ENCODE measurements at places on chromosomes 1 and 21.

DNA sequence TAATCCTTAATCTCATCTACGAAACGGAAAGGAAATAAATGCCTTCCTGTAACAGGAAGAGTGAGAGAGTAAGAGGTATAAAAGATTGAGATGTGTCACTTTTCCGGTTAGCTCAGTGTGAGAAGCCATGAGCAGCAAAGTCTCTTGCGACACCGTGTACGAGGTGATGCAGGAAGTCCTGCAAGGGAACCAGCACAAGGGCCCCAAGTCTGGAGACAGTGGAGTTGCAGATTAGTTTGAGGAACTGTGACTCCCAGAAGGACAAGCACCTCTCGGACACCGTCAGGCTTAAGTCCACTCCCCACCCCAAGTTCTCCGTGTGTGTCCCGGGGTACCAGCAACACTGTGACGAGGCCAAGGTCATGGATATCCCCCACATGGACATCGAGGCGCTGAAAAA, 592.3 kb upstream of the ADGRL2 start:
- no peak for DNase-seq

GRCh38 chr1:99598738-99599411, 47.0 kb upstream of the PALMD start:
- no peak for DNase-seq

DNA sequence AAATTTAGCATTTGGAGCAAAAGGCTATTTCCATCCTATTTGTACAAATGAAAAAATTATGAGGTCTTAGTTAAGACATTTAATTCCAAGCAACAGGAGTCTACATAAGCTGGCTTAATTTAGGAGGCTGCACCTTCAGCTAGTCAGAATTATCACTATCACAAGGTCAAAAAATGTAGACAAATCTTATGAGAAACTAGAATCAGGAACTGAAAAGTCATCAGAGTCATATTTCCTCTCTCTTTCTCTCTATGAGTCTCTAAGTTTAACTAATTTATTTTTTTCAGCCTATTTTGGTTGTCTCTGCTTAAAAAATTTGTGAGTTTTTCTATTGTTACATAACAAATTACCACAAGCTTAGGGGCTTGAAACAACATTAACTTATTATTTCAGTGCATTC, 807.1 kb upstream of the PRMT6 start:
- DNase-seq = no peak

- no peak for DNase-seq
These were observed 9.4 kb downstream of the C1orf116 start for GRCh38 chr1:207022996-207023679.

DNA sequence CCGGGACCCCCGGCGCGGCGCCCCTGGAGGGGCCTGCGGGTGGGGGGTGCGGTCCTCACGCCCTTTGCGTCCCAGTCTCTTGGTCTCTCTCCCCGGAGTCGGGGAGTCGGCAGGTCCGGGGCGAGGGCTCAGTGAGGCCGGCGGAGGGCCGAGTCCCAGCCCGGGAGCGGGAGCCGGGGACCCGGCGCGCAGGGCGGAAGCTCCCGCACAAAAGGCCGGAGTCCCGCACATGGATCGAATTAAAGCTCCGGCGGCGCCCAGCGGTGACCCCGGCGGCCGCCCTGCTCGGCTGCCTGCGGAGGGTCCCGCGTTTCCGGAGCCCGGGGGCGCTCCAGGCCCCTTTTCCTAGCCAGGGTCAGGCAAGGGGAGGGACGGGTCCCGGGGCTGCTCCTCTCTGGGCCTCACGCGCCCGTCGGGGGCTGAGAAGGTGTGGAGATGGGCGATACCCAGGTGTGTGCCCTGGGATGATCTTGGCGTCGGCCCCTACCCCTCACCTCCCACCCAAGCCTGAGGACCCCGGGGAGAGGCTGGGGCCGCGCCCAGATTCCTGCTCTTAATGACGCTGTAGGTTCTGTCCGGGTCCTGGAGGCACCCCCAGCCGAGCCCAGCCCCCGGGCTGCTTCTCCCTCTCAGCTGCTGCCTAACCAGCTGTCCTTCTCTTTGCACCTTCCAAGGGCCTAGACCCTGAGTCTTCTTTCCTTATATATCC, 512 bp downstream of the FBLIM1 start:
- no peak for DNase-seq

GRCh38 chr1:46691997-46692790, 20.5 kb downstream of the TEX38 start:
- DNase-seq = no peak

GRCh38 chr1:240030236-240030635, 61.4 kb upstream of the FMN2 start:
- DNase-seq = no peak

GRCh38 chr1:207918011-207918410, 7.1 kb upstream of the CD34 start:
- DNase-seq = no peak

- DNase-seq = no peak
These were observed 101.3 kb upstream of the ARTN start for GRCh38 chr1:43832255-43832654.

DNA sequence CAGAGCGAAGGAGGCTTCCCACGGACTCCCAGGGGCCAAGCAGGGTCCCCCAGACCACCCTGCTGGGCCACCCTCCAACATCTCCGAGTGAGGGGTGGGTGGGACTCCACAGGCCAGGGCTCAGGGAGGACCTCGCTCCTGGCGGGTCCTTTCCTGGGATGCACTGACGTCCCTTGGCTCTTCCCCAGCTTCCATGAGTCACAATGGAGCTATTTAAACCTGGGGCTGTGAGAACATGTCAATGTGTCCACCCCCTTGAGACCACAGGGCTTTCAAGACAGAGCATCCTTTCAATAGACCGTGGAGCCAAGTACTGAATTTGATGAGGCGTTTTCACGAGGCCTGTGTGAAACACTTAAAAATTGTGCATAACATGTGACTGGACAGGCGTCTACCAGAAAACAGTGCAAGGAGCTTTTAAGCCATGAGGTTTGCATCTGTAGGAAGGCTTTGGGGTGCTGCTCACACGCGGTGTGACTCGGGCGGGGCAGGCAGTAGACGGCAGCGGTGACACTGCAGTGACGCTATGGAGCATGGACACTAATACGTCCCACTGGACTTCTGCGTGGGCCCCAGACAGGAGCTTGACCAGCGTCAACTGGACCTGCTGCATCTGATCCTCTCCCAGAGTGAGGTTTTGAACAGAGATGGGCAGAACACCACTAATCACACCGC, 24.1 kb upstream of the NPHP4 start:
- DNase-seq = no peak

GRCh38 chr1:234841281-234841680, 231.3 kb upstream of the IRF2BP2 start:
- DNase-seq = no peak

- DNase-seq = peak; percentile 23
These were observed 132.9 kb upstream of the WNT4 start for GRCh38 chr1:22275626-22276395.

GRCh38 chr1:91783423-91784170, 102.4 kb downstream of the TGFBR3 start:
- DNase-seq = peak; percentile 41

DNA sequence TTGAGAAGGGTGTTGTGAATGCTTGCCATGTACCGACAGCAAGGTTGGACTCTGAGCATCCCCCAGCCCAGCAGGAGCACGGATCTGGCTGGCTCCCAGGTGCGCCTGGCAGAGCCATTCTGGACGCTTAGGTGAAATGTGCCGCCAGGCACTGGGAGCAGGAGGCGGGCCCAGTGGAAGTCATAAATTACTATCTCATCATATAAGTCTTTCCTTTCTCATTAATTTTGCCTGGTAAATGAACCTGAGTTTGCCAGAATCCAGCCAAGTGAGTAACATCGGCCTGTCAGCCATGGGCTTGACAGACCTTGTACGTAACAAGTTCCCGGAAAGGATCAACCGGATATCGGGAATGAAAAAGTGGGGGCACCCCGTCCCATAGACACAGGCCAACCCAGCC, 179.5 kb upstream of the ARHGEF16 start:
- DNase-seq = no peak

DNA sequence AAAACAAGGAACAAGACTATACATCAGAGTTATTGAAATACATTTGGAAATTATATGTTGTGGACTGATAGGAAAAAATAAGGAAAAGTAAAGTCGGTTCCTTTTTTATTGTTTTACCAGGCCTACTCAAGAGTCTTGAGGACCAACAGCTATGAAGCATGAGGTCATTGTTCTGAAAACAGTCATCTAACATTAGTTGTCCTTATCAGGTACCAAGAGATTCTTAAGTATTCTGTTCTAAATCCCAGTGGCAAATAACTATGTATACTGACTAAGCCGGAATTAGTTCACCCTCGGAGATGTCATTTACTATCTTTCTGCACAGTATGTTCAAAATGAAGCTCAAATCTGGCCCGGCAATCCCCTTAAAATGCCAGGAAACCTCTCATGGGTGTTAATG, 585 bp downstream of the ADGRL4 start:
- peak; percentile 31 for DNase-seq

- DNase-seq = no peak
These were observed 2.6 kb downstream of the IKBKE start for GRCh38 chr1:206472886-206473285.

DNA sequence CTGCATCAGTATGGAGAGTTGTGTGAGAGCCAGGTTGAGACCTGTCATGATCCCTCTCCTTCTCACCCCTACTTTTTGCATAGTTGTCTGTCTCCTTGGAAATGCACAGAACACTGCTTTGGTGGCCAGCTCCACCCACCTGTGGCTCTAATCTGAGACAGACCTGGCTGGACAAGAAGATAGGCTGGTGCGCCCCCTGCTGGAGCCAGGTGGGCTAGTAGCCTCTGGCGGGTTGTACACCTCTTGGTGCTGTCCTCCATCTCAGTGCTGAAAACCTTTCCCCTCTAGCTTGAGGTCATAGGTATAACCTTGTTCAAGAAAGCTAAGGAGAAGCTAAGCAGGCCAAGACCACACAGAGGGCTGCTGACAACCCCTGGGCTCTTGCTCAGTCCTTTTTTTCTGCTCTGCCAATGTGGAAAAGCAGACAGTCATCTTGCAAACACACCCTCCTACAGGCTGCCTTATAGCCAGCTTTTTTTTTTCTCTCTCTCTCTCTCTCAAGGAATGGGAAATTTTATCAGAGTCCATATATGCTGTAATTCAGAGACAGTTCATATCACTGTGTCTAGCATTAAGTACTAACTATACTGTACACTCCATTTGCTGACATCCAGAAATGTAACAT, 58.8 kb upstream of the SPATA6 start:
- DNase-seq = no peak

- no peak for DNase-seq
These were observed 19.3 kb downstream of the RSBN1 start for GRCh38 chr1:113792986-113793385.

DNA sequence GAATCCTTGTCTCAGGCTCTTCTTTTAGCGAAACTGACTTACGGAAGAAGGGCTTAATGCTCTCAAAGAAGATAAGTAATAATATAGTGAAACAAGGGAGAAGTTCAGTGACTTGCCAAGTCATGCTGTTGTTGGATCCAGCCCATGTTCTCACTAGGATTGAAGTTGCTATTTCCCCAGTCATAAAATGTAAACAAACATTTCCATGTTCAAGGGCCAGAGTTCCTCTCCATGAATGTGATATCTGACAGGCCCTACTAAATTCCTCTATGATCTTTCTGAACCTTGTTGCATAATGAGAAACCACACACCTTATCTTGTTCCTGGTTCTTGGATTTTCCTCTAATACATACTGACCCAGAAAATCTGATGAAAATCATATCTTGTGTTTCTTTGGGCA, 876.5 kb upstream of the B3GALT2 start:
- peak; percentile 25 for DNase-seq

DNA sequence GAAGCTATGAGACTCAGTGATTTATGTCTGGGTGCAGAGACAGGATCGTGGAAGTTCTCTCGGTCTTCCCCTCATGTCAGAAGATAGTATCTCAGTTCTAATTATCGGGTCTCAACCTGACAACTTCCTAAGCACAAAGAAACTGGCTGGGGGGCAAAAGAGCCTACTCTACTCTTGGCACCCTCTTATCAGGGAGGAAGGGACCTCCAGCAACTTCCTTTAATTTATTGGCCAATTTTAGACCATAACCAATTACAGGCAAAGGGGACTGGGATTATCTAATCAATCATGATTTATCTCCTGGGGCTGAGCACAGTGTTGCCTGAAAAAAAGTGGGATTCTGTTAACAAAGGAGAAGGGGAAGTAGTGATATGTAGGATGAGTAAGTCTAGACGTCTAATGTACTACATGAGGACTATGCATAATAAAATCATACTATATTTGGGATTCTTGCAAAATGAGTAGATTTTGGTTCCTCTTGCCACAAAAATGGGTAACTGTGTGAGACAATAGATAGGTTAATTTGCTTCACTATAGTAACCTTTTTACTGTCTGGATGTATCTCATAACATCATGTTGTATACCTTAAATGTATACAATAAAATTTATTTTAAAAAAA, 98.8 kb downstream of the ZFYVE9 start:
- DNase-seq = no peak

- no peak for DNase-seq
These were observed 255.0 kb downstream of the VAV3 start for GRCh38 chr1:107710005-107710404.

GRCh38 chr1:169782596-169782995, 12.1 kb downstream of the METTL18 start:
- DNase-seq = no peak

- DNase-seq = no peak
These were observed 21.7 kb upstream of the IRF2BP2 start for GRCh38 chr1:234631721-234632125.

DNA sequence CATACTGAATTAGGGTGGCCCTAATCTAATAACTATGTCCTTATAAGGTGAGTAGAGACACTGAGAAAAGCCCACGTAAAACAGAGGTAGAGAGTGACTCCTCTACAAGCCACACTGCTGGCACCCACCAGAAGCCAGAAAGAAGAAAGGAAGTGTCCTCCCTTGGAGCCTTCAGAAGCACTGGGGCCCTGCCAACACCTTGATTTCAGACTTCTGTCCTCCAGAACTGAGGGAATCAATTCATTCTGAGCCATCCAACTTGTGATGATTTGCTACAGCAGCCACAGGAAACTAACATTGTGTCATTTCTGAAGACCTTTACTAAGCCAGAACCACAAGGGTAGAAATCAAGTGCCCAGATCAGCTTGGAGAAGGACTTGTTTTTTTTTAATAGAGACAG, 15.0 kb downstream of the GNB1 start:
- no peak for DNase-seq

GRCh38 chr1:206715120-206715519, 30.4 kb downstream of the MAPKAPK2 start:
- DNase-seq = no peak

DNA sequence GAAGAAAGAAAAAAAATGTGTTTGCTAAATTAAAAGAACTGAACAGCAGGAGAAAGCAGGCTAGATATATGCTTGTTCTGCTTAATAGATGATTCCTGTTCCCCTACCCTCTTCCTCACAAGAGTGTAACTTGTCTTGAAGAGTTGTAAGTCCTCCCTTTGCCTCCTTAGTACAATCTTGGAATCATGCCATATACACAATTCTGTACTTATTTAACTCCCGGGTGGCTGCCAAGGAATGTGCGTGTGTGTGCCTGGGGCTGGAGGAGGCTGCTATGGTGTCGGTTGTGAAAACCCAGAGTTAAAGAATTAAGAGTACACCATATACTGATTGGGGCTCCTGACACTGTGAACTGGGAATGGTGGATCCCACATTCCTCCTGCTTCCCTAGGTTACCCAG, 194.2 kb downstream of the SIPA1L2 start:
- DNase-seq = no peak
